CD4-positive, alpha-beta T cell treated with Interleukin-6 at 100 ng/mL for 8 hours (primary cell): ENCODE measurements at places on chromosomes 4 and X.

DNA sequence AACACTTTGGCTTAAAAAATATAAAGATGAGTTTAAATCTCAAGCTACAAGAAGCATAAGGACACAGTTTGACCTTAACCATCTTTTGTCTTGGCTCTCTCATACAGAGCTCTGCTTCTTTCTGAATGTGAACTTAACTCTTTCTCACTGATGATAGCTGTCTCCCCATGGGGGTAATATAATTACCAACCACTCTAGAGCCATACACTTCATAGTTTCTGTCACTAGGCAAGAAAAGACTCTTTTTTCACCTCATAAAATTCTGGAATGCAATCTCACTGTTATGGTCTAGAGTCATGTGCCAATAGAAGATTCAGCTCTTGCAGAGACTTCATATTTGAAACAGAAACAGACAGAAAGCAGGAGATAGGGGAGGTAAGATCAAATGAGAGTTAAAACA lies 481.7 kb upstream of the AGA start:
- no peak for DNase-seq

DNA sequence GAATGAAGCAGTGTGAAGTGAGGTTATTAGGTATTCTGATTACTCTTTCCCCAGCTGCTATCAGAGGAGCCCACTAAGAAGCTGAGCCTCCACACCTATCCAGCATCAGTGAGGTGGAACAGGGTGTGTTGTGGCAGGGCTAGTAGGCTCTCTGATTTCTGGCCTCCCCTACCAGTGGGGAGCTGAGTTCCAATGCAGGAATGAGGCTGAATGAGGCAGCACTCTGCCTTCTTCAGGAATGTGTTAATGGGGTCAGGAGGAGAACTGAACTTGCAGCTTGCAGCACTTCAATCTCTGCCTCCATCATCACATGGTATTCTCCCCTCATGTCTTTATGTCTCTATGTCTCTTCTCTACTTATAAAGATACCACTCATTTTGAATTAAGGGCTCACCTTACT lies 26.9 kb downstream of the SOX3 start:
- no peak for DNase-seq

DNA sequence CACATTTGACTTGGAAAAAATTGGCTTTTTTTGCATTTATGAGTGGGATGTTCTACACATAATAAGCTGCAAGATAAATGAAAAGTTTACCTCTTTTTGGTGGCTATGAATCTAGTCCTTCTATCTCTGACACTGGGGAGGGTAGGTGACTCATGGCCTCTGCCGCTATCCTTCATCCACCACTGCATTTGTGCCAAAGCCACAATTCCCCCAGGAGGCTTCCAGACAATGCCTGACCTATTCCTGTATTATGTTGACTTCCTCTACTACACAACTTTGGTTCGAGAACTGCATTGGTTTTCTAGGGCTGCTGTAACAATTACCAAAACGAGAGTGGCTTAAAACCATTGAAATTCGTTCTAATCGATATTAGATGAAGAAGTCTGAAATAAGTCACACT lies 245.6 kb downstream of the TRAM1L1 start:
- no peak for DNase-seq

DNA sequence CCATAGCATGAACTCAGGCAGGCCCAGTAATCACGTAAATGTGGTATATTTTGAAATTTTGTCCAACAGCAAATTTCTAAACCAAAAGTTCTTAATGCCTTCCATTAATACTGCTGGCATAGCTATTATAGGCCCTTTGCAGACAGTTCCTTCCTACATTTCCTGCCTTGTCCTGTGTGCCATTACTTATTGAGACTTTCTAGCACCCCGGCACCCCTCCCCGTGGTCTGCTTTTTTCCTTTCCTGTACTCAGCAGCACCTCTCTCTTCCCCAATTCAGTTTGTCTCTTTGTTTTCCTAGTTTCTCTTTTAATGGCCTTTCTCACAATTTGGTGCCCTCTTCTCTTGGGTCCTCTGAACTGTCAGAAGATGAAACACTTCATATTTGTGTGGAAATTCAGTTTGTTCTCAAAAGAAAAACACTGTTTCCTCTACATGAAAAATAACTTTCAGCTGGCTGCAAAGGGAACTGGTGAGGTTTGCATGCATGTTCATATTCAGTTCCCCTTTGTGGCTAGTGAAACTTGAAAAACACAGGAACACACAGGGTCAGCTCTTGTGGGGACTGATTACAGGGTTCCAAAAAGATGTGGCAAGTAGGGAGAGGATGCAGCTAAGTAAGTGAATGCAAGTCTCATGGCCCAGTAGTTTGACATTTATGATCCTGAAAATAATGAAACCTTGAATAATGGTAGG lies 17.1 kb downstream of the GPR34 start:
- DNase-seq: no peak

GRCh38 chr4:128525387-128525786 lies 237.8 kb upstream of the PGRMC2 start:
- DNase-seq: no peak

- peak; percentile 40 for DNase-seq
These were observed 3.5 kb downstream of the SPINK2 start for GRCh38 chr4:56817840-56818491.

DNA sequence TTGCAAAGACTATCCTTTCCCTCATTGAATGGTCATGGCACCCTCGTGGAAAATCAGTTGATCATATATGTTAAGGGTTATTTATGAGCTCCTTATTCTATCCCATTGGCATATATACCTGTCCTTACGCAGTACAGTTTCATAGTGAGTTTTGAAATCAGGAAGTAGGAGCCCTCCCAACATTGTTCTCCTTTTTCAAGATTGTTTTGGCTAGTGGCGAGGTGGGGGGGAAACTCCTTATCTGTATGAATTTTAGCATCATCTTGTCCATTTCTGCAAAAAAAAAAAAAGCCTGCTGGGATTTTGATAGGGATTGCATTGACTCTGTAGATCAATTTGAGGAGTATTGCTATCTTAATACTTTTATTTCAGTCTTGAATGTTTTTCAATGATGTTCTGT lies 2.5 kb upstream of the USP9X start:
- DNase-seq: no peak

DNA sequence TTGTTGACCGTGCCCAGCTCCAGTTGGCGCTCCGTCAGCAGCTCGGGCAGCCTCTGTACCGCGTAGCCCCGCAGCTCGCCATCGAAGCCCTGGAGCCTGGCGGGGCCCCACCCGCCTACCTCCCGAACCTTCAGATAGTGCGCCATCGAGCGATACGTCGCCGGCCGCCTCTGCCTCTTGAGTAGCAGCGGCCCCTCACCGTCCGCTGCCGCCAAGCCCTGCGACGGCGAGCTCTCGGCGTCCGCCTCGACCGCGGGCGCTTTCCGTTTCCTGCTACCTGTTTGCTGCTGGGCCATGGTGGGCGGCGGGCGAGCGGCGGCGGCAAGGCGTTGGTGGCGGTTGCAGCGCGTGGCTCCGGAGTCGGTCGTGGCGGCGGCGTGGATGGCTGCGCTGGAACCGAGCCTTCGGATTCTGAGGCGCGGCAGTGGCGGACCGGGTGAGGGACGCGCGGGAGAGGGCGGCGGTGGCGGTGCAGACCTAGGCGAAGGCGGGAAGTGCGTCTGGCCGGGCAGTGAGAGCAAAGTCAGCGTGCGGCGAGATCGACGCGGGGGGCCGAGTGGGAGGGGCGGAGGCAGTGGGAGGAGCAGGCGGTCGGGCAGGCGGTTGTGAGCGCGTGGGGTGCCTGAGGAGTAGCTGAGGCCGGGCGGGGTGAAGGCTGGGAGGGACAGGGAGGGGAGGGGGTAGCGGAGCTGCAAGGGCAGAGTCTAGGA lies at the start of gene DCAF12L1:
Gene DCAF12L1 (minus strand): TSS at position 502 of the 710 bp plus-strand sequence. CDS start 206 bp downstream, at position 296.
- no peak for DNase-seq

- no peak for DNase-seq
These were observed 33.4 kb downstream of the SLC25A5 start for GRCh38 chrX:119501511-119502148.

DNA sequence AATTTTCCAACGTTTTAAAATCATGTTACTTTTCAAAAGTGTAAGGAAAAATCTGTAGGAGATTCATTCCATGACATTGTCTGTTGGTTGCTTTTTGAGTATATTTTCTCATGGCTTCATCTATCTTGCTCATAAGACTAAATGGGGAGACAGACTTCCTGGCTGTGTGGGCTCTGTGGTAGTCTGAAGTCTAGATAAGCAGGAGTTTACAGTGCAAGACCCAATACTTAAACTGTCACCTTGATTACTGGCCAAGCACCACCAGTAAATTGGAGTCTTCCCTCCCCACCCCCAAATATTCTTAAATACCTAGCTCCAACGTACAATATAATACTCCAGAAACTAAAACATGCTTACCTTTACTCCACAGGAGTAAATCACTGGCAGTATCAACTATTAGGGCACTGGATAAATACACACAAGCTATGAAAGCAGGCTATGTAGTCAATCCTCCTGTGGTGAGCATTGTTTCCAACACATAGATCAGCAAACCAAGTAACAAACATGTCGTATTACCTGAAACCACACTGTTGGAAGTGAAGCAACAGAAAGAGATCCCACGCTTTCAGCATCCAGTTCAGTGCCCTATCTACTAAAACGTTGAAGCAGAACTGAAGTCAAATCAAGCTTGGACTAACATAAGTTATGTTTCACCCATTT lies 6.2 kb downstream of the HNRNPD start:
- DNase-seq: no peak

GRCh38 chr4:57866468-57867171 lies 756.4 kb upstream of the IGFBP7 start:
- DNase-seq: no peak

DNA sequence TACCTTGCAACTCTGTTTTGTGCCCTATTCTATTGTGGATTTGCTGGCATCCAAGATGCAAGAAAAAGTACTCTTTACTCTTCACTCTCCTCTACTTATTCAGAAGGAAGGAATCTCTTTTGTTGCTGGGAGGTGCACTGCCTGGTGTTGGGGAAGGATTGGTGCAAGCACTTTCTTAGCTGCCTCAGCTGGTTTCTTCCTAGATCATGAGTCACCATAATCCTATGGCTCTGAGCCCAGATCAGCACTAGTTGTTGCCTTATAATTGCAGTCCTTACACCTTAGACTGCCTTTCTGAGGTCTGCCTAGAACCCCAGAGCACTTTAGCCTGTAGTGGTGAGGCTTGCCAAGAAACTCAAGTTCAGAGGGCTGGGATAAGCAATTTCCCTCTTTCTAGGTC lies 37.0 kb upstream of the CT83 start:
- DNase-seq: no peak

DNA sequence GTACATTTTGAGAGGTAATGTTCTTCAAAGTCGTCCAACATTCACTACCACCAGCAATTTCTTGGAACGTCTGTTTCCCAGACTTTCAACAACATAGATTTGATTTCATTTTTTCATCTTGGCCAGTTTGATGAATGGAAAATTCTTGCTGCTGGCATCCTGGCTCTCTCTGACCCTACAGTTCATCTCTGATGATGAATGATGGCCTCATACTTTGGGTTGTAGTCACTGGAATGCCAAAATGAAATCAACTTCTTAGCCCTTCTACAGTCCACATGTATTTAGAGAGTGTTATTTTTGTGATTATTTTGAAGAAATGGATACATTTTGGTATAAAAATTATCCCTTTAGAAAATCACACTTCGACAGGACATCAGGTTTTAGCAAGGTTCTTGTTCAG lies 8.8 kb downstream of the CHST7 start:
- DNase-seq: no peak

- DNase-seq: no peak
These were observed 17.4 kb downstream of the FAM199X start for GRCh38 chrX:104183685-104184084.

DNA sequence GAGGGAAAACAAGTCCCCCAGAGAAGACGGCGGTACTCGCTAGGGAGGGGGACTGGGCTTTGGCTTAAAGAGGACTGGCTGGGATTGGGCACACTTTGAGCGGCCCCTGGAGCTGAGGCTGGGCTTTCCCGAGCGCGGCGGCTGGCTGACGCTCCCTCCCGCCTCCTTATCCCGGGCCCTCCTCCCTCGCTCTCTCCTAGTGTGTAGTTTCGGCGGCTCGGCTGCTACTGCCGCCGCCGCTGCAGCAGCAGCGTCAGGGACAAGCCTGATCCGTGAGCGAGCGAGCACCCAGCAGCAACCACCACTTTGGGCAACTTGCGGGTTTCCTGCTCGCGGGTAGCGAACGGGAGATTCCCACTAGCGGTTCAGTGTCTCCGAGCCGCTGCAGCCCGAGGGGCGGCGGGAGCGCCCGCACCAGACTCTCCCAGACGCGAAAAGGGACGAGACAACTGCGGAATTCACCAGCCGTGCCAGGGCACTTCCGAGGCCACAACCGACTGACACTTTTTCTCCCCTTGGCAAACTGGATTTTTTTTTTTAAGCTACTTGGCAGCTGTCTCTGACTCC lies 632 bp upstream of the PCDH7 start:
- DNase-seq: no peak

- no peak for DNase-seq
These were observed 83.6 kb upstream of the STX18 start for GRCh38 chr4:4625488-4625887.

DNA sequence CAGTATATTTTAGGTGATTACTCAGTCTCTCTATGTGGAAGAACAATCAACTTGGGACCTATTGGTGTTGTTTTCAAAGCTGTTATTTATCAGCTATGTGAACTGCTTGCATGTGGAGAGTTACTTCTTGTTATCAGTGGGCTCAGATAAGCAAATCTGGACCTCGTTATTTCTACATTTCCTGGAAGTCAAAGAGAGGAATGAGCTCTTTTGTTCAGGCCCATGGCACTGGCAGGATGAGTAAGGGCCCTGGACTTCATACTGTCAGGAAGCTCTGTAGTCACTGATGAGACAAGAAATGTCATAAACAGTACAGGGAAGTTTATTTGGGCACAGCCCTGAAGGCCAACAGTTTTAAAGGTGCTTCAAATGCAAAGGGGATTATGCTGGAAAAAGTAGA lies 760.6 kb upstream of the EPHA5 start:
- no peak for DNase-seq

GRCh38 chrX:38095971-38096529 lies 89.7 kb downstream of the SYTL5 start:
- no peak for DNase-seq

- no peak for DNase-seq
These were observed 2.7 kb upstream of the WDR45 start for GRCh38 chrX:49082271-49082871.

DNA sequence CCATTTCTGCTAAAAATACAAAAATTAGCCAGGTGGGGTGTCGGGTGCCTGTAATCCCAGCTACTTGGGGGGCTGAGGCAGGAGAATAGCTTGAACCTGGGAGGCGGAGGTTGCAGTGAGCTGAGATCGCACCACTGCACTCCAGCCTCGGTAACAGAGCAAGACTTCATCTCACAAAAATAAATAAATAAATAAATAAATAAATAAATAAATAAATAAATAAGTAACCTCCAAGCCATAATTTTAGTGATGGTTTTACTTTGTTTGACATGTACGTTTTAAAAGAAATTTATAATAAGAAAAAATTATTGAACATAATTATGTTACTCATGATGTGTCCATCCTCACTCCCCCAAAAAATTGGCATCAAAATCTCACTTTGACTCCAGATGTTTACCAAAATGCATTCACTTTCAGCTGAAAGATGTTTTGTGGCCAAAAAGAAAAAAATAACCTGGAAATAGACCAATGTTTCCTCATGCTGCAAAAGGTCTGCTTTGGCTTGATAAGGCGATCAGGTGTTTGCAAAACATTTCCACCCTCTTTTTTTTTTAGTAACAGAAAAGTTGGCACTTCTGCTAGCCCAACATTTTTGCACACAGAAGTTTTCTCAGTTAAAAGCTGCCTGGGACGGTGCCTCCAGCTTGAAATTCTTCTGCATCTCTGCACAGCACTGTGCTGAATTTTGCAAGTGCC lies 42.2 kb upstream of the DHRSX start:
- DNase-seq: no peak

- no peak for DNase-seq
These were observed 19.8 kb downstream of the TSPAN5 start for GRCh38 chr4:98638661-98639060.
